T-helper 1 cell treated with Interleukin-12 subunit alpha and Interleukin-12 subunit beta and Interleukin-4 antibody, amounts not matched to agents 30 ng/mL and 1 ng/mL, for 36 hours (primary cell): ENCODE measurements at places on chromosomes 16 and 17. TPM values are rescaled to one million over a fixed set of nuclear protein-coding genes. Genes with fewer than 3 reads are reported as not detected.

Gene MC1R
- 9.1 and 9.5 TPM in 2 replicates for total RNA-seq

Gene KCNJ18
- not detected in 2 replicates for total RNA-seq

Gene POLG2
- total RNA-seq = 29.3 and 31.8 TPM in 2 replicates

Gene QPRT
- total RNA-seq = 8.0 and 9.1 TPM in 2 replicates

Gene NPIPB2
- total RNA-seq = 11.0 and 13.0 TPM in 2 replicates

Gene ZG16
- total RNA-seq = not detected in 2 replicates

Gene TANC2
- 3.4 and 4.6 TPM in 2 replicates for total RNA-seq

Gene KCNJ12
- total RNA-seq = not detected in 2 replicates

Gene ASGR2
- not detected in 2 replicates for total RNA-seq

Gene EFCAB13
- total RNA-seq = 3.1 TPM in 2 replicates

Gene KCNJ2
- total RNA-seq = not detected in 2 replicates
